GM23248 (cell line): ENCODE measurements at places on chromosomes 13 and 19. TPM values are rescaled to one million over a fixed set of nuclear protein-coding genes. Genes with fewer than 3 reads are reported as not detected.
A peak's percentile ranks its signal among the peaks of the same experiment; 100 is the strongest.

Gene PTH2
- total RNA-seq: not detected in 2 replicates

Gene FTL
- 2,276 and 2,848 TPM in 2 replicates for total RNA-seq

DNA sequence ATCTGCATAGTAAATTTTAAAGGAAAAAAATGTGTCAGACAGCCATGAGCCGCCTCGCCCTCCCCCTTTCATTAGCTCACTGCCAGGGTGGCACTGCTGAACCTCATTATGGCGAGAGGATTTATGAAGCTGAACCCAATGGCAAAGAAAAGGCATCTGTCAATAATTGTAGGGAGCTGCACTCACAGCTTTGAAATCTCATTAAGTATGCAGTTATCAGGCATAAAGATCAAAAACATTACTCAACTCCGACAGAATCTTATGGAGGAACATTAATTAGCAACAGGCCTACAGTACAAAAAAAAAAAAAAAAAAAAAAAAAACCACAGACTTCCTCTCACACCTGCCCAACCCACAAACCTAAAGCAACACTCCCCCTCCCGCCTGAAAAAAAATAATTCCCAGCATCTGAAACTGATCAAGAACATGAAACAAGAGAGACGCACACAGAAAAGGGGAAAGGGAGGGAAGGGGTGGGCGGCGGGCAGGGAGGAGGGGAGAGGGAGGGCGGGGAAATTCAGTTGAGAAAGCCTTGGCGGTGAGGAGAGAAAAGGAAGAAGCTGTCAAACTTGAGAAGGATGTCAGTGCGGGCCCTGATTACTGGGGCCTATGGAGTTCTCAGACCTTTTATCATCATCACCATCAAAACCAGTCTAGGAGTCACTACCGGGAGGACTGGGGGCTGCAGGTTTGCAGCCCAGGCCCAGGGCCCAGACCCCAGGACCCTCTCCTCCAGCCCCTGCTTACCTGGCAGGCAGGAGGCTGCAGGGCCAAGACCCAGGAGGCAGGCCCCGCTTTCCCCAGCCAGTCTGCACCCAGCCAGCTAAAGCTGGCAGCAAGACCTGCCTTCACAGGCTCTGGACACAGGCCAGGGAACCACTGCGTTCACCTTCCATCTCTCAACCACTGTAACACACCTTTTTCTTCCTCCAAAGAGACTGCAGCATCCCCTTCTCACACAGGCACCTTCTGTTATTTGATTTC is 8.9 kb downstream of the TSHZ3 start:
- peaks cover 29% of the 10 kb centered on the region; the same call in 1 of the 2 replicates for H3K36me3 ChIP-seq
- H3K4me1 ChIP-seq: peaks cover 36% of the 10 kb centered on the region
- peak; percentile 68 for DNase-seq
- H3K27me3 ChIP-seq: no peaks in the 10 kb centered on the region
- peak overlapping the region; percentile 31; the same call in 1 of the 2 replicates for H3K4me3 ChIP-seq
- peak overlapping the region; percentile 36 for H3K27ac ChIP-seq

- DNase-seq: no peak
- peaks cover 12% of the 10 kb centered on the region for H3K4me1 ChIP-seq
- no peak overlapping the region for H3K4me3 ChIP-seq
- H3K27ac ChIP-seq: no peak overlapping the region
- H3K27me3 ChIP-seq: no peaks in the 10 kb centered on the region
Measured at GRCh38 chr13:109812382-109812781, 26.0 kb upstream of the IRS2 start.

Gene DCLK1
- total RNA-seq: 0.25 and 0.65 TPM in 2 replicates

Gene KLK1
- not detected in 2 replicates for total RNA-seq

DNA sequence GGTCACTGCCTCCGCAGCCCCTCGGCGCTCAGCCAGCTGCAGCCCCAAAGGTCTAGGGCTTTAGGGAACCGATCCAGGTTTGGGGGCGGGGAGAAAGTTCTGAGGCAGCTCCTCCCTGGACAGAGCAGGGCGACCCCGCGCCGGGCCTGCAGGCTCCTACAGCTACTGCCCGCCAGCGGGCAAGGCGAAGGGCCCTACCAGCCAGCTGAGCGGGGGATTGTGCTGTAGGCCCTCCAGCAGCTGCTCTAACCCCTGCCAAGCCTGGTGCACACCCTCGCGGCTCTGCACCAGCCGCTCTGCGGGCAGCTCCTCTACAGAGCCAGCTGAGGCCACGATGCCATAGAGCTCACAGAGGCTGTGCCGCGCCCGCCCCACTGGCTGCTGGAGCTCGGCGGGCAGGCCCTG is 14.0 kb downstream of the PLIN4 start:
- no peak overlapping the region for H3K4me3 ChIP-seq
- H3K36me3 ChIP-seq: no peaks in the 10 kb centered on the region; the same call in 1 of the 2 replicates
- no peaks in the 10 kb centered on the region for H3K27me3 ChIP-seq
- peaks cover 8% of the 10 kb centered on the region; the same call in 1 of the 2 replicates for H3K4me1 ChIP-seq
- H3K27ac ChIP-seq: no peak overlapping the region
- no peak for DNase-seq

GRCh38 chr13:109026266-109026665 is 396.9 kb downstream of the MYO16 start:
- DNase-seq: no peak
- H3K4me1 ChIP-seq: no peaks in the 10 kb centered on the region
- H3K27ac ChIP-seq: no peak overlapping the region
- H3K4me3 ChIP-seq: no peak overlapping the region
- 0 out of 2 replicates have a peak, but pooled peaks cover 3% of the 10 kb centered on the region for H3K27me3 ChIP-seq

DNA sequence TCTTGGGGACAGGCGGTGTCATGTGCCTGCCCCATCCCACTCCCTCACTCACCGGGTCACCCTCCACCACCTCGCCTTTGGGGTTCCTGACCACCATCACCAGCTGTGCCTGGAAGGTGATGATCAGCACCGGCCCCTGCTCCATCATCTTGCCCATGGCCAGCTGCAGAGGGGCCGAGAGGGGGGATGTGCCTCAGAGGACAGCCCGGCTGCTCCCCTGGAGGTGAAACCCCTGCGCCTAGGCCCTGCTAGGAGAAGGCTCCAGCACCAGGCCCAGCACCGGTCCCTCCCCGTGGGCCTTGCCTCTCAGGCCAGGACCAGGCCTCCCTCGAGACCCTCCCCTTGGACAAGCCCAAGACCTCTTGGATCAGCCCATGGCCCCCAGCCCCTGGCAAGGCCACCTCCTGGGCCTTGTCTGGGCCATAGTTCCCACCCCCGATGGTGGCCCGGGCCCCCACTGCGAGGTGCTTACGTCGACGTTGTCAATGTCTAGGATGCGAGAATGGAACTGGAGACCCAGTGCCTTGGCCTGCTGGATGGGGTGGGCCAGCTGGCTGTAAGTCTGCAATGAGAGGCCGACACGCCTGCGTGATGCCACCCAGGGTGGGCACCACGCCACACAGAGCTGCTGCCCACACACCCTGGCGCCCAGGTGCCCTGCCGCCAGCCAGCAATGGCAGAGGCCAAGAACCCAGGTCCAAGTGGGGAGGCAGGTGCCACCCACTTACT is 1.8 kb upstream of the CTXN1 start:
- no peak for DNase-seq
- peak overlapping the region; percentile 99 for H3K27ac ChIP-seq
- no peak overlapping the region for H3K4me3 ChIP-seq
- no peaks in the 10 kb centered on the region for H3K27me3 ChIP-seq
- H3K4me1 ChIP-seq: peaks cover 26% of the 10 kb centered on the region

DNA sequence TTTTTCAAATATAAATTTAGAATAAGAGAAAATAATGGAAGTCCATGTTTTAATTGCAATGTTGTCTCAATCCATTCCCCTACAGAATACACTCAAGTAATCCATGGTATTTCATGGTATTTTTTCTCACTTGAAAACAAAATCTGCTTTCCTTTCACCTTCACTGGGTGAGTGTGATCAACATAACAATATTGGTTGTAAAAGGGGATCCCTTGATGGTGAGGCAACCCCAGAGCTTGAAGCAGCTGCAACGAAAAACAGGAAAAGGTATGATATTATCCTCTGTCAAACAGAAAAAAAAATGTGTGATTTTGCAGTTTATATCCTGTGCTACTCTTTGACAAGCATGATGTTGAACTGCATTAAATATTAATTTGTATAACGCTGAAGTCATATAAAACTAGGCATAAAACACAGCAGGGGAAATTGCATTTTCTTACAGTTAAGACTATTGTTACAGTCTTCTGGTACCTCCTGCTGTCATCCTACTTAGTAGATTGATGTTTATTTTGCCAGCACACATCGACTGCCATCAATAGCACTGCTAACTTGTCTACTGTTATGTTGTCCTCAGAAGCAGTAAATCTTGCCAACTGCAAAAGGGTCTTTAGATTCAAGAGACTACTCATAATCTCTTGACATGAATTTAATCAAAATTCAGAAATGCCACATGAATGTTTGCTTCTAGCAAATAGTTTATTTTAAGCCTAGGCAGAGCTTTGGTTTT is 373.1 kb upstream of the MIR17HG start:
- H3K27ac ChIP-seq: no peak overlapping the region
- H3K4me1 ChIP-seq: no peaks in the 10 kb centered on the region
- DNase-seq: no peak
- H3K4me3 ChIP-seq: no peak overlapping the region
- H3K36me3 ChIP-seq: no peaks in the 10 kb centered on the region

GRCh38 chr19:18282021-18282787 is 782 bp upstream of the JUND start:
- H3K27ac ChIP-seq: peak overlapping the region; percentile 99
- H3K4me3 ChIP-seq: peak overlapping the region; percentile 71
- H3K4me1 ChIP-seq: peaks cover 19% of the 10 kb centered on the region
- DNase-seq: peak; percentile 83

Gene TMEM221
- total RNA-seq: 0.22 TPM in 1 of 2 replicates, not detected in the other

DNA sequence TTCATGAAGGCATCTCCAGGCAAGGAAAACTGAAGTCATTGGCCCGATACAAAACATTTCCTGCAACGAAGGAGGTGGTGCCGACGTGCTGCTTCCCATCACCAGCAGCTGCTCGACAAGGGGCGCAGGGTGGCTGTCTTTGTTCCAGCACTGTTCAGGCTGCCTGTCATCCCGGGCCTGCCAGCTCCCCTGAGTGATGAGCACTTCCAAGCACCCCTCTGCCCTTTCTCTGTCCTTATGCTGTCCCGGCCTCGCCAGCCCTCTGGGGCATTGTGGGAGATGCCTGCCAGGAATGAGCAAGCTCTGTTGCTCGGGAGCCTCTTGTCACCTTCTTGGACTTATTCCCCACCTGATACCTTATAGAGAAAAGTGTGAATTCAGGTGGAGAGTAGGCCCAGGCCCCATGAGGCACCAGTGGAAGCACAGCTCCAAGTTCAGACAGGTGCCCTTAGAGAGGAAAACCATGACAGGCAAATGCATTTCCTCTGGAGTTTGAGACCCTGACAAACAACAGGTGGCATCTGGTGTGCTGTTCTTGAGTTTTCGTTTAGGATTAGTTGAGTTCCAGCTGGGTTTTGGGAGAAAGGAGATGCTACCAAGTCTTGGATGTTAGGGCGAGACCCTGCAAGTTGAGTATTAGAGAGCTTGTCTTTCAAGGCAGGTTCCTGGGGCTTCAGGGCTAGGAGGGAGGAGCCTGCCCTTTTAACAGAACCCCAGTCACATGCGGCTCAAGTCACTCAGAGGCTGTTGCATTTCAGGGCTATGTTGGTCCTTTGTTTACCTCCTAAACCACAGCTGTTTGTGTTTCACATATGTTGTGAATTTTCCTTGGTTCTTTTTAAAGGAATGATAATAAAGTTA is 21.4 kb downstream of the BBC3 start:
- H3K27ac ChIP-seq: peak overlapping the region; percentile 70
- no peak overlapping the region for H3K4me3 ChIP-seq
- no peaks in the 10 kb centered on the region for H3K27me3 ChIP-seq
- 0 out of 2 replicates have a peak, but pooled peaks cover 5% of the 10 kb centered on the region for H3K4me1 ChIP-seq
- no peak for DNase-seq
- H3K36me3 ChIP-seq: peaks cover 11% of the 10 kb centered on the region; the same call in 1 of the 2 replicates

- peak; percentile 98 for DNase-seq
- peak overlapping the region; percentile 87 for H3K27ac ChIP-seq
- H3K4me1 ChIP-seq: peaks cover 27% of the 10 kb centered on the region
- H3K4me3 ChIP-seq: peak overlapping the region; percentile 18
- H3K36me3 ChIP-seq: no peaks in the 10 kb centered on the region
Measured at GRCh38 chr13:107450931-107451330, 764.4 kb downstream of the LIG4 start.

Gene GFY
- total RNA-seq: not detected in 2 replicates

- peak; percentile 10 for DNase-seq
- no peaks in the 10 kb centered on the region for H3K27me3 ChIP-seq
- no peaks in the 10 kb centered on the region for H3K36me3 ChIP-seq
- H3K4me1 ChIP-seq: no peaks in the 10 kb centered on the region
Measured at GRCh38 chr13:73261739-73262216, 203.0 kb downstream of the KLF5 start.

Gene SYT5
- total RNA-seq: not detected in 2 replicates

GRCh38 chr13:88223958-88224357 is 552.8 kb downstream of the SLITRK5 start:
- H3K27ac ChIP-seq: no peak overlapping the region
- H3K4me1 ChIP-seq: no peaks in the 10 kb centered on the region
- no peak for DNase-seq
- H3K36me3 ChIP-seq: no peaks in the 10 kb centered on the region
- no peak overlapping the region for H3K4me3 ChIP-seq

Gene ARGLU1
- total RNA-seq: 38.4 and 55.8 TPM in 2 replicates

Gene PEG3
- total RNA-seq: 0.65 and 1.5 TPM in 2 replicates

DNA sequence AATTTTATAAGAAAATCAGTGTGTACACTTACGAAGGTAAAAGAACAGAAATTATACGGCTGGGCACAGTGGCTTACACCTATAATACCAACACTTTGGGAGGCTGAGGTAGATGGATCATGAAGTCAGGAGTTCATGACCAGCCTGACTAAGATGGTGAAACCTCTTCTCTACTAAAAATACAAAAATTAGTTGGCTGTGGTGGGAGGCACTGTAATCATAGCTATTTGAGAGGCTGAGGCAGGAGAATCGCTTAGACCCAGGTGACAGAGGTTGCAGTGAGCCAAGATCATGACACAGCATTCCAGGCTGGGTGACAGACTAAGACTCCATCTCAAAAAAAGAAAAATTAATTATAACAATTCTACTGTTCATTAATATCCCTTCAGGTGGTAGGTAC is 151.9 kb downstream of the ZNF737 start:
- no peak overlapping the region for H3K27ac ChIP-seq
- DNase-seq: no peak
- peaks cover 14% of the 10 kb centered on the region; the same call in 1 of the 2 replicates for H3K36me3 ChIP-seq
- no peaks in the 10 kb centered on the region for H3K4me1 ChIP-seq

Gene DIRAS1
- 4.9 and 5.9 TPM in 2 replicates for total RNA-seq

- peak overlapping the region; percentile 90; the same call in 1 of the 2 replicates for H3K27ac ChIP-seq
- H3K4me1 ChIP-seq: peaks cover 12% of the 10 kb centered on the region
- peak; percentile 50 for DNase-seq
- H3K36me3 ChIP-seq: no peaks in the 10 kb centered on the region
Measured at GRCh38 chr19:8512115-8512967, 1.6 kb downstream of the ZNF414 start.

GRCh38 chr13:80783926-80784565 is 443.1 kb upstream of the SPRY2 start:
- no peak overlapping the region for H3K4me3 ChIP-seq
- no peaks in the 10 kb centered on the region for H3K4me1 ChIP-seq
- DNase-seq: no peak
- no peaks in the 10 kb centered on the region for H3K27me3 ChIP-seq
- H3K36me3 ChIP-seq: no peaks in the 10 kb centered on the region
